ENCODE measurements at places on chromosomes 7 and 10.

DNA sequence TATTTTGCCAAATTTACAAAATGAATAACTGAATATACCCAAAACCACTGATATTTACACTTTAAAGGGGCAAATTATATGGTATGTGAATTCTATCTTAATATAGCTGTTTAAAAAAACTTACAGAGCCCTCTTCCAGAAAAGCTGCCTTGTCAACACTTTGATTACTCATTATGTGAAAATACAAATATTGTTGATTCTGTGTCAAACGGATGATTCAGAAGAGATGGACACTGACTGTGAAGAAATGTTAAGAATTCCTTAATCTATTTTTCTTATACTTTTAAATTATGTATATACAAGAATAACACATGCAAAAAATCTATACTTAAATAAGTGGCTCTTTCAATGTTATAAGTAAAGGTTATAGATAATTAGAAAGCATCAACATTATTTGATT lies 41.5 kb downstream of the SMURF1 start:
- no peak for DNase-seq

DNA sequence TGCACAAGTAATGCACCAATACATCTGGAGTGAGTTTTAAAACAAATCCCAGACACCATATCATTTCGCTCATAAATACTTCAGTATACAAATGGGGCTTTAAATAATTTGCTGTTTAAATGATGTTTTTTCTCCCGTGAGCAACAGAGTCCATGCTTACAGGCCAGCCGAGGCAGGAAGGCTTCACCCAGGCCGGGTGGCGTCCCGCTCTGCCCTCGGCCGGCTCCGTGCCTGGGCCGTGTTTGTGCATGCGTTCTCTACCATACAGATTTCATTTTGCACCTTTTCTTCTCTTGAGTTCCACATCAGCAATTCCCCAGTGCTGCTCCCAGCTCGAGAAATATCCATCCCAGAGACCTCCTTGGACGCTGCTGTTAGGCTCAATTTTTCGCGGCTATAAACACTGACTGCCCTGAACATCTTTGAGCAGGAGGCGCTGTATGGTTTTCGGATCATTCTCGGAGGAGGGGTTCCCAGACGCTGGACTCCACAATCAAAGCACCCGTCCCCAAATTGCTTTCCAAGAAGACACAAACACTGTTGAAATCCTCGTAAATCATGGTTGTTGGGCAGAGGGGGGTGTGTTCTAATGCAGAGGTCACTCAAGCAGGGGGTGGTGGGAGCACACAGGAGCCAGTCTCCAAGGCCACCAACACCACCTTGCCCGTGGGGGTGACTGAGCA lies 91.6 kb downstream of the MICALL2 start:
- DNase-seq: no peak

DNA sequence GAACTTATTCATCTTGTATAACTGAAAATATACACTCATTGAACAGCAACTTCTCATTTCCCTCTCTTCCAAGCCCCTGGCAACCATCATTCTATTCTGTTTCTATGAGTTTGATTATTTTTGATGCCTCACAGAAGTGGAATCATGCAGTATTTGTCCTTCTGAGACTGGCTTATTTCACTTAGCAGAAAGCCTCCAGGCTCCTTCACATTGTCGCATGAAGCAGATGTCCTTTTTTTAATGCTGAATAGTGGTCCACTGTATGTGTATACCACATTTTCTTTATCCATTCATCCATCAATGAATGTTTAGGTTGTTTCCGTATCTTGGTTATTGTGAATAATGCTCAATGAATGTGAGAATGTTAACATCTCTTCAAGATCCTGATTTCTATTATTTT lies 238.2 kb upstream of the KLF14 start:
- DNase-seq: no peak

GRCh38 chr7:123410273-123410904 lies 124.0 kb downstream of the IQUB start:
- no peak for DNase-seq

- no peak for DNase-seq
These were observed 152.1 kb downstream of the NOC3L start for GRCh38 chr10:94210440-94211168.

DNA sequence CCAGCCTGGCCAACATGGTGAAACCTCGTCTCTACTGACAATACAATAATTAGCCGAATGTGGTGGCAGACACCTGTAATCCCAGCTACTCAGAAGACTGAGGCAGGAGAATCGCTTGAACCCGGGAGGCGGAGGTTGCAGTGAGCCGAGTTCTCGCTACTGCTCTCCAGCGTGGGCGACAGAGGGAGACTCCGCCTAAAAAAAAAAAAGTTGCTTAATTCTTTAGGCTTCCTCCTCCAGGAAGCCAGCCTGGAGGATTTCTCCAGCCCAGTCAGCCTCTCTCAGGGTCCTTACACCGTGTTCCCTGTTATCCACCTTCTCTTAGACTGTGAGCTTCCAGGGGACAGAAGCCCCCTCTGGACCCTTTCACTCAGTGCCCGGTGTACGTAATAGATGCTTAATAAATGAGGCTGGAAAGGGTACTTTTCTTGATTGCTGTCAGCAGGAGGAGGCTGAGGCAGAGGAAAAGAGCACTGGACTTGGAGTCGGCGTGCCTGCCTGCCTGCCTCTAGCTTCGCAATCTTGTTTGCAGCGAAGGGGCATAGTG lies 16.4 kb upstream of the NODAL start:
- no peak for DNase-seq

GRCh38 chr7:5567790-5568189 lies 144.2 kb upstream of the TNRC18 start:
- DNase-seq: no peak

DNA sequence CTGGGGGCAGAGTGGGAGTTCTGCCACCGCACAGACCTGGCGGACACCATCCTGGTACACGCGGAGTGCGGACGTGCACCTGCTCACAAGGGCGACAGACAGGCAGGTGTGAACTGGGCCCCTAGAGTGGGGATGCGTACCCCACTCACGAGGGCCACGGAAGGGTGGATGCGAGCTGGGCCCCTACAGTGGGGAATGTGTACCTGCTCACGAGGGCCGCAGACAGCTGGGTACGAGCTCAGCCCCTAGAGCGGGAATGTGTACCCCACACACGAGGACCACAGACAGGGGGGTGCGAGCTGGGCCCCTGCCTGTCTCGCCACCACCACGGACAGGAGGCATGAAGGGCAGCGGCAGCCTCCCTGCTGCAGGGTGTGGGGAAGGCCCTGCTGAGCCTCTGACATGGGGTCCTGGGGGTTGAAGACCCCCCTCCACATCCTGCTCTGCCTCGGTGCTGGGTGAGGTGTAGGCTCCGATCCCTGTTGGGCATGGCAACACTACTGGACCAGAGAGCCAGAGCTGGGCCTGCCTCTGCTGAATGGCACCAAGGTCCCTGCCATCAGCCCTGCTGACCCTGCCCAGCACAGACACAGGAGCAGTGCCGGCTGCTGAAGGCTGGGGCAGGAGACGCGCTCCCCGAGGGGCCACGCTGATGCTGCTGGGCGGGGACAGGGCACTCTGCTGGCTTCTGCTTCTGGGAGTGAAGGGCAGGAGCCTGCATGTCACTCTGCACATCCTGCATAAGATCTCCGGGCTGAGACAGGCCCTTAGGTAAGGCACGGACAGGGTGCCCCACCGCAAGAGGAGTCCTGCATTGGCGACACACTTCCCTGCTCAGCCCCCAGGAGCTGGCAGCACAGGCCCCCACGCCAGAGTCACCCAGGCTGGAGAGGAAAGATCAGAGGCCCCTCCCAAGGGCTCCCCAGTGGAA lies 259.2 kb downstream of the MAD1L1 start:
- DNase-seq: no peak

- DNase-seq: no peak
These were observed 4.1 kb downstream of the XPNPEP1 start for GRCh38 chr10:109919220-109919619.

DNA sequence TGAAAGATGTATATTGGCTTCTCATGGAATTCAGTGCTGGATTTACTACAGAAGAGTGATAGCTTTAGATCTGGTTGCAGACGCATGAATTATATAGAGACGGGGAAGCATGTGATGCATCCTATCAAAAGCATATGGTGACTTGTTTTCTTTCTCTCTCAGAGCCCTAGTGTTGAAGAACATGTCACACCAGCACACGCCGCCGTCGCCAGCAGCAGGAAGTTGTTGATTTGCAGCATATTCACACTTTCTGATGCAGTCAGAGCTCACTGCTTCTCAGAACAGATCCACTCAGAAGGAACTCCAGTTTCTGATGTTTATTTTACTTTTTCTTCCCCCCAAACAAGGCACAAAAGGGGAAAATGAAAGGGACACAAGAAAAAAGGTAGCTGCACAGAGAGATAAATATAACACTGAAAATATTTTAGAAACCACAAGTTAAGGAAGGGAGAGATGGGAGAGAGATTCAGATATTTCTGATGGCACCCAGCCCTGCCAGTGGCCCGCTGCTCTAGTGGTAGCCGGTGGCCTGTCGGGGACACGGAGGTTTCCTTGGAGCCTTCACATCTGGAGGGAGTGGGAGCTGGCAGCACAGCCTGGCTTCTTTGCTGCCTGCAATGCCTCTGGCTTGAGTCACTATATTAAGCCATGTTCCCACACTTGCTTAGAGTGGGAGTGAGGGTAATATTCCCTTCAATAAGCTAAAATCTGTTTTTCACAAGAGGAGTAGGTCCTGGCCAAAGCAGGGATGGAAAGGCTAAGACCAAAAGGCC lies 123.2 kb downstream of the NRP1 start:
- no peak for DNase-seq

DNA sequence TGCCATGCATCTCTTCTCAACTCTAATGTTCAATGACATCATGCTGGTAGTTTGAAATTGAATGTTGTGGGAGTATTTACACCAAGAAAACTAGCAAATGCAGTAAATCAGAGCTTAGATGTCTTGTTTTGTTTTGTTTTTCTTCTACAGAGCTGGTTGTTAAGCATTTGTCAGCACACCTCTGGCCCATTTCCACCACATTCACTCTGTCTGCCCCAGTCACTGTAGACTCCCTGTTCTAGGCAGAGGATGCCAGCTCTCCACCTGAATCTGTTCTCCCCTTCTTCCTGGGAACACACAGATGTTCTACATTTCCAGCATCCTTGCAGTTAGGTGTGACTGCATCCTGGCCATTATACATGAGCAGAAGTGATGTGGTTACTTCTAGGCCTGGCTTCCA lies 4.1 kb upstream of the ARHGAP22 start:
- no peak for DNase-seq

DNA sequence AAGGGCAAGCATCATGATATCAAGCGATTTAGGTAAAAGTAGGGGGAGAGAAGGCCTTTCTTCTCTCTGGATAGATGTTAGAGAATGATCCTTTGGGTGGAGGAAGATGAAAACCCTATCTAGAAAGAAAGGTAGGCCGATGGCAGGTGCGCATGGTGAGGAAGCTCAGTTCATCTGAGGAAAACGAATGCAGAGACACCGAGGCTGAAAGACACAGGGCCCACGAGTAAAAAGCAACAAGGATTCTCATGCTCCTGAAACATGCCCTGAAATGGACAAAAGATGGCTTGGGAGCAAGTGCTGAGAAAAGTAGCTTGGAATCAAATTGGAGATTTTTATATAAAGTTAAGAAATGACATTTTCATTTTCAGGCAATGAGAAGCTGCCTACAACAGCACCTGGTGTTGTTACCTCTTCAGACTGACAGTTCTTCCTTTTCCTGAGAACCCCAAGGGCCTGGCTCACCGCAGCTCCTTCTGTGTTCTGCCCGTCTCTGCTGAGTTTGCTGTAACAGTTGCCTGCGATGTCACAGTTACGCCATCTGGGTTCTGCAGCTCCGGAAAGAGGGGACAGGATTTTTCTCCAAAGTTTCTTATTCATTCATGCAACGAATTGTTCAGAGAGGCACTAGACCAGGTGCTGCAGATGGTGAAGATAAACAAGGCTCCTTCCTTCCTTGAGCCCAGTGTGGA lies 402.0 kb upstream of the KLF6 start:
- DNase-seq: no peak

DNA sequence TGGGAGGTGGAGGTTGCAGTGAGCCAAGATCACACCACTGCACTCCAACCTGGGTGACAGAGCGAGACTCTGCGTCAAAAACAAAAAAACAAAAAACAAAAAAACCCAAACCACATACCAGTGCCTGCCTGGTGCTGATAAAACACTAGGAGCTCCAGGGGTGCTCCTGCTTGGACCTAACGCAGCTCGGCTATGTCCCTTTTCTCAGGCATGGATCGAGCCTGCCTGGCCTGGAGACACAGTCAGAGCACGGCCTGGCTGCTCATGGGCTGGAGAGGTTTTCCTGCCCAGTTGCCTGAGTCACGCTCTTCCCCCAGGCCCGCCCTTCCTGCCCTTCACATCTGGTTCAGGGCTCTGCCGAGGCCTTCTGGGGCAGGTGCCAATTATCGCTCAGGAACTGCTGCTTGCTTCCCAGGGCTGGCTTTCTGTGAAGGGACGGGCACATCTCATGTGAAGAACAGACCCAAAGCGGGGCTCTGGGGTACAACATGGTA lies 12.6 kb upstream of the NPFFR1 start:
- no peak for DNase-seq

- no peak for DNase-seq
These were observed 20.5 kb upstream of the FAM13C start for GRCh38 chr10:59382831-59383295.
